ENCODE measurements at places on chromosomes 4 and X. TPM values are rescaled to one million over a fixed set of nuclear protein-coding genes. Genes with fewer than 3 reads are reported as not detected.

GRCh38 chr4:40976343-40976742, 226.6 kb downstream of the NSUN7 start:
- DNase-seq = peak; percentile 18

CT45A10 gene
- total RNA-seq = not detected

DNA sequence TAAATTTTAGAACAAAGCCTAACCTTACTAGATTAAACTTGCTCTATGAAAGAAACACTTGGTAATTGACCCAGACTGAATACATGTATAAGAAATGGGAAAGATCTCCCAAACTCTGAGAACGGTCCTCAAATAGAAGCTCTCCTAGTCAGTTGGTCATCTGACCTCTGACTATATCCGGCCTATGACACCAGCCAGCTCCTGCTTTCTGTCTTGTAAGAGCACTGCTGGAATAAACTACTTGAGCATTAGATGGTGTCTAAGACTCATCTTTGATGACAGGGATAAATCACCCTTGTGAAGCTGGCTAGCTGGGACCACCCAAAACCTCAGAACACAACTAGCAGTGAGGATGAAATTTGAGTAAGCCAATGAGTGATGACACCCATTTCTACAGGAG, 24.2 kb downstream of the LRIT3 start:
- DNase-seq = no peak

DNA sequence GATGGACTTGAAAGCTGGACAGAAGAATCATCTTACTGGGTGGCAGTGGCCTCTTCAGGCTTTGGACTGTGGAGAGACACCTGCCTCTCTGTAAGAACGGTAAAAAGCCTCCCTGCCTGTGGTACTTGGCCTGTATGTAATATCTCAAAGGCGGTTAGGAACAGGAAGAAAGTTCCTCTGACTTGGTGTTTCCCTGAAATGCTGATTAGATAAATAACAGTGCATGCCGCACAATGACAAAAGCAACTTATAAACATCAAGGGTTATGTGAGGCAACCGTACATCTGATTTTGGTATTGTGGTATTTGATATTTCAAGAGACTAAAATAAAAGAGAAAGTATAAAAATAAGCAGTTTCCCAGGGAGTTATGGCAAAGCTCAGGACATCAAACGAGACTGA, 92.4 kb upstream of the SORBS2 start:
- no peak for DNase-seq

- no peak for DNase-seq
Observed at GRCh38 chrX:70878902-70879301, 29.6 kb downstream of the TEX11 start.

CTAG2 gene
- total RNA-seq = not detected

DNA sequence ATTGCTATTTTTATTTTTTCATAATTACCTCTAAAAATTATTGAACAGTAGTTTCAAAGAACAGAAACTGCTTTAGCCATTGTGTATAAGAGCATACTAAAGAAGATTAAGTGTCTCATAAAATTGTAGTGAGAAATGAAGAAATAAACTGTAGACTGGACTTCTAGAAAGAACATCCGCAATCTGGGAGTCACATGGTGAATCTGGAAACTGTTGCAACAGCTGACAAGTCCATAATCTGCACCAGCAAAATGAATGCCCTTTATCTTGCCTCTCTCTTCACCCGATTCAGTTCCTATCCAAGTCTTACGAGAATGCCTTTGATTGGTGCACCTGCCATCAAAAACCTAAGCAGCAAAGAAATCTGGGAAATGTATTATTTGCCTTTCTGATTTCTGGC, 312.9 kb downstream of the NAF1 start:
- DNase-seq = no peak

GRCh38 chr4:17578482-17578891, 1.5 kb downstream of the LAP3 start:
- DNase-seq = peak; percentile 26

GRCh38 chr4:119205690-119206089, 6.8 kb upstream of the USP53 start:
- no peak for DNase-seq

- DNase-seq = no peak
Observed at GRCh38 chr4:125515016-125515415, 200.3 kb downstream of the FAT4 start.

IQSEC2 gene
- total RNA-seq = 0.21 TPM

- DNase-seq = no peak
Observed at GRCh38 chrX:13515211-13515930, 54.0 kb upstream of the EGFL6 start.

GRCh38 chr4:187124331-187124730, 400.7 kb upstream of the FAT1 start:
- no peak for DNase-seq

DNA sequence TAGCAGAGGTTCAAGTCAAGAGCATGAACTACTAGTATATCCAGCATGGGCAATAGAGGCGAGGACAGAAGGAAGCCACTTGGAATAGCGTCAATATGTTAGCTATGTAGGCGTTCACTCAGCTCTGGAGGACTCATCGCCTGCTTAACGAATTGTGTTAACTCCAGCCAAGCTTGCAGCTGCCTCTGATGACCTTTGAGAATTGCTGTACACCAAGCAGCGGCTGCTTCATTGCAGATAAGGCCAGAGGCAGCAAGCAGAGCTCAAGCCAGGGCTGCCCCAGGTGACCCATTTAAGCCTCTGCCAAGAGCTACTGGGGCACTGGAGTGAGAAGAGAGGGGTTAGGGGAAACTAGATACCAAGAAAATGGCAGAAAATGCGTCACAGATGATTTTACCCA, 160.2 kb upstream of the IGFBP7 start:
- no peak for DNase-seq

COL4A6 gene
- not detected for total RNA-seq

GRCh38 chr4:169604903-169605331, 7.5 kb downstream of the NEK1 start:
- no peak for DNase-seq

SLC6A8 gene
- total RNA-seq = 0.39 TPM

DNA sequence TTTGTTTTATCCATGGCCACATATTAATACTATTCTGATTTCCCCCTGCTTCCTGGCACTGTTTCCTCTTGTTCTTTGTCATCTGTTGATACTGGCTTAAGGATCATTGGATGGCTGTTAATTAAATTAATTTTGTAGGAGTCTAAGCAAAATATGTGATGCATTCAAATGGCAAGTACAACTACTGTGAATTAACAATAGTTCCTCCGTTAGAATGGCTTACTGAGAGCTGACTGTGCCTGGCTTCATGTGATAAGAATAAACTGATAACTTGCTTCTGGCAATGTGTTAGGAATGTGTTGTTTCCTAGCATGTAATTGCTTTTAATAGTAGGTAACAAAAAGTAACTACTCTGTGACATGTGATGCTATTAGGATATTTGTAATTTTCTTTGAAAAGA, 98.5 kb downstream of the RPA4 start:
- no peak for DNase-seq

DNA sequence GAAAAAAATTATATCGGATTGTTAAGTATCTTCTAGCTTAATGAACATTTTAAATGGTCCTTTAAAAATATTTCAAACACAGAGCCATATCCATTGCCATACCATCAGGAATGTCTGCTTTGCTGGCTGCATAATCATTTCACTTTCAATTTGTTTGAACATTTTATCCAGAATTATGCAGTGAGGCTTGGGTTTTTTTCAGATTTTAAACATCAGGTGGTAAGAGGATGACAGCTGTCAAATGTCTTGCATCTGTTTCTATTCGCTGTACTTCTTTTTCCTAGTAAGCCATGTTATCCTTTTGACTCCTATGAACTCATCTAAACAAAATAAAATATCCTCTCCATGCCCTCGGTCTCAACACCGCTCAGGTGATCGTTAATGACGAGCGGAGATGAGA, 802 bp downstream of the RFC1 start:
- DNase-seq = no peak
